Glutamatergic neuron (in vitro differentiated cells): ENCODE measurements at places on chromosomes 2 and 18. TPM values are rescaled to one million over a fixed set of nuclear protein-coding genes. Genes with fewer than 3 reads are reported as not detected.

- no peak for DNase-seq
Measured at GRCh38 chr18:57772387-57772799, 30.7 kb downstream of the ATP8B1 start.

DNA sequence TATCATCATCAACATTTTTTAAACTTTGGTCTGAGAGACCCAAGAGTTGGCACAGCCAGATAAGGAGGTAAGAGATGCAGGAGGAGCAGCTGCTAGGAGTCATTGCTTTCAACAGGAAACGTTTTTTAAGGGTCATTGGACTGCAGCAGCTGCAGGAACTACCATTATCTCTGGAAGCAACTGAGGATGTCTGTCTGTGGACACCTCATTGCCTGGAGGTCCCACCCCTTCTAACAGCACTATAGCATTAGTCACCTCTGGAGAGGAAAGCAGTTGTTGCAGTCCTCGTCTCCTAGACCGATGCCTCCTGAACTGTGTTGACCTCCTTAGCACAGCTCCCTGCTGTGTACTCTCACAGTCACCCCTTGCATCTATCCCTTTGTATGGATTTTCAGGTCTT, 21.5 kb upstream of the FSHR start:
- DNase-seq = no peak

DNA sequence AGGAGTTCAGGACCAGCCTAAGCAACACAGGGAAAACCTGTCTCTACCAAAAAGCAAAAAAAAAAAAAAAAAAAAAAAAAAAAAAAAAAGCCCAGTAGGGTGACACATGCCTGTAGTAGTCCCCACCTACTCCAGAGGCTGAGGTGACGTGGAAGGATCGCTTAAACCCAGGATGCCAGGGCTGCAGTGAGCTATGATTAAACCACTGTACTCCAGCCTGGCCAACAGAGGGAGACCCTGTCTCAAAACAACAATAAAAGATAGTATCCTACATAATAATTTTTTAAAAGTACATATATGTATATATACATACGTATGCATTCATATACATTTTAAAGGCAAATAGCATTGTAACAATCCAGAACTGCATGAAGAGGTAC, 51.7 kb downstream of the SOS1 start:
- no peak for DNase-seq

DNA sequence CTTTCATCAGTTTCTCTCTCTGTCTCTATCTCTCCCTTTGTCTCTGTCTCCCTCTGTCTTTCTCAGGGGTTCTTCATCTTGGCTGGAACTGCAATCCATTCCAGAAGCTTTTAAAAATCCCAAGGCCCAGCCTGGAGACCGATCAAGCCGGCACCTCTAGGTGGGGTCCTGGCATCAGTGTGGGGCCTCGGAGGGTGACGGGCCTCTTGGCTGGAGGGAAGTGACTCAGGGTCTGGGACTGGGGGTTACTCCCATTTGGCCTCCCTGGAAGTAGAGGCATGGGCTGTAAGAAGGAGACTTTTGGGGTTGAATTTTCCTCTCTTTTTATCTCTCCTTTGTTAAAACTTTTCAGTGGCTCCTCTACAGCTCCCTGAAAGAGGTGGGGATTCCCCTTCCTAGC, 52.8 kb upstream of the OTOF start:
- no peak for DNase-seq

DNA sequence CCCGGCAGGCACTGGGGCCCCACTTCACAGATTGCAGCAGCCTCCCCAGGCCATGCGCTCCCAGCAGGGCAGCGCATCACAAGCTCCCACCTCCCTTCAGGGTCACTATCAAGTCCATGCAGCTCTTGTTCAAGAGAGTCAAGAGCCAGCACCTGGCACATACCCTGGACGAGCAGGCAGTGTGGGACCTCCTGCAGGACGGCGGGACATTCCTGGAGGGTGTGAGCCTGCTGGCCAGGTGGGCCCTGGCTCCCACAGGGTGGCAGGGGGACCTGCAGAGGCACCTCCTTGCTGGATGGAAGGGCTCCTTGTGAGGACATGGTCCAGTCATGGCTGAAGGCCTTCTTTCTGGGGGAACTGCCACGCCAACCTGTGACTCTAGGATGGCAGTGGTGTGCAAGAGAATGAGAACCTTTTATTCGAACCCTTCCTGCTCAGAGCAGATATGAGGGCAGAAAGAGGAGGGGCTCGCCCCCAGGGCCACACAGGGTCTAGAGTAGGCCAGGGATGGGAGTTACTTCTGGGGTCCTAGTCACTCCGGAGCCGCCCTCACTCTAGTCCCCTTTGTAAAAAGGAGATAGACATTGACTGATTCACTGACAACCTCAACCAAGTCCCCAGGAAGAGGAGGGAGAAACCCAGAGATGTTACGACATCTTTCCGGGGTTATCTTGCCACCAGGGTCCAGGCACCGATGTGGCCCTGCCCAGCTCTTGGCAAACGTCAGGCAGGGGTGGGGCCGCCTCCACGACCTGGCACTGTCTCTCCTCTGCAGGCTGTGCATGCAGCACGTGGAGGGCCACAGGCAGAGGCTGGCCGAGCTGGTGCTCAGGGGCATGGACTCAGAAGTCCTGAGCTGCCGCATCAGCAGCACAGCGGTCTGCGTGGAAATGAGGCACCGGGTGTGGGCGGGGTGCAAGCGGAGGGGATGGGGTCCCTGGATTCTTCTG, 31.3 kb downstream of the HJURP start:
- DNase-seq = no peak

GRCh38 chr2:62663920-62664795, 41.4 kb upstream of the EHBP1 start:
- no peak for DNase-seq

GRCh38 chr2:200378652-200379290, 72.3 kb downstream of the SPATS2L start:
- no peak for DNase-seq

DNA sequence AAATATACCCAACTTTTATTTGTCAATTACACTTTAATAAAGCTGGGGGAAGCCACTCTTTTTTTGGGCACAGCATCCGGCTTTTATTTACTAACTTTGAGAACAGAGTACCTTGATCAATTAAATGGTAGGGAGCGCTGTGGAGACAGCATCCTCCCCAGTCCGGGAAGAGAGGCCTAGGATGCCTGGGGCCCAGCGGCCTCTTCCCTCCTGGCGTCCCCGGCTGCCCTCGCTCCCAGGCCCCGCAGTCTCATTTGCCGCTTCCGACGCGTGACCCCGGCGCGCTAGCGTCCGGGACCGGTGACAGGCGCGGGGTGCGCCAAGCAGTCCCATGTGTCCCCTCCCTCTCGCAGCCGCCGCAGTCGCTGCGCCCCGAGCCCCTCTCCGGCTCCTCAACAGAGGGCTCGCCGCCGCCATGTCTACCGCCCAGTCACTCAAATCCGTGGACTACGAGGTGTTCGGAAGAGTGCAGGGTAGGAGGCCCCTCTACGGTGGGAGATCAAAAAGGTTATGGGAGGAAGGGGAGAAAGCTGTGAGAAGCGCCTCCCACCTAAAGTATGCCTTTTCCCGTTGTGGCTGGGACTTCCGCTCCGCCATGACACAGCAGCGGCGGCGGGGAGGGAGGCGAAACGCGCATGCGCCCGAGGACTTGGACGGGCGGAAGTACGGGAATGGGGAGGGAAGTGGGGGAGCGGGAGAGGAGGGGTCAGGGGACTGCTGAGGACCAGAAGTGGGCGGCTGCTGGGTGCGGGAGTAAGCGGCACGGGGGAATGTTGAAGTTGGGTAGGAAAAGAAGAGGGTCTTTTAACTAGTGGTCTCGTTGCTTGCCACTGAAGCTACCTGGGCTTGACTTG, at the start of gene ACYP2:
ACYP2 (plus strand) TSS at position 332 of the 854 bp plus-strand sequence.
- DNase-seq = peak; percentile 98

DNA sequence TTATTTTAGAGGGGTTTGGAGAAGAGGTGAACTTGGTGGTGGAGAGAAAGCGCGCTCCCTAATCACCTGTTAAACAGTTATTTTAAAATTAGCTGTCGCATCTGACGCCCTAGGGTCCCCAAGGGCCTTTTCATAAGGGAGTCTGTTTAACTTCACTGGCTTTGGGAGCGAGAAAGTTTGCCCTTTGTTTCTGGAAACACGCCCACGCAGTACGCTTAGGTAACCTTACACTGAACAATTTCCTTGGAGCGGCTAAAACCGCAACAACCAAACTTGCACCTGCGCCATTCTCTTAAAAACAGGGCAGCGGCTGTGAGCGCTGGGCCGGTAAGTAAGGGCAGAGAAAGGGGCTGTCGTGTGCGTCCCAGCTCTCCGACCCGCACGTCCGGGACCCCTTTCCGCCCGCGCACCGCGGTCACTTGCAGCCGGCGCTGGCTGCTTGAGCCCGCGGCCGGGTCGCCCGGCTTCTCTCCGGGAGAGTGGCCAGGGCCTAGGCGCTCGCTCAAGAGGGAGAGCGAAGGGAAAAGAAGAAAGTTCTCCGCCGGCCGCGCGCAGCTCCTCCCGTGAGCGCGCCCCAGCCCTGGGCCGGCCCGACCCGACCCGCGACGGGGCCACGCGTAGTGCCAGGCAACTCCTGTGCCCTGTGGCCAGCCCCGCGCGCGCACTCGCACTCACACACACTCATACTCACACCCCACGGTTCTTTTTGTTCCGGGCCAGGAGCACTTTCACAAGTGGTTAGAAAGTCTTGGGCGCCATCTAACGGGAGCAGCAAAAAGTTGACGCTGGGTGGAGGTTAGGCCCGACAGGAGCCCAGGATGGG, 19.2 kb downstream of the POU3F3 start:
- DNase-seq = peak; percentile 71

GRCh38 chr18:55448420-55448819, 139.6 kb downstream of the TCF4 start:
- no peak for DNase-seq

- DNase-seq = no peak
Measured at GRCh38 chr18:52343731-52344340, 3.8 kb downstream of the DCC start.

- DNase-seq = no peak
Measured at GRCh38 chr2:133400411-133400810, 167.9 kb downstream of the NCKAP5 start.

DNA sequence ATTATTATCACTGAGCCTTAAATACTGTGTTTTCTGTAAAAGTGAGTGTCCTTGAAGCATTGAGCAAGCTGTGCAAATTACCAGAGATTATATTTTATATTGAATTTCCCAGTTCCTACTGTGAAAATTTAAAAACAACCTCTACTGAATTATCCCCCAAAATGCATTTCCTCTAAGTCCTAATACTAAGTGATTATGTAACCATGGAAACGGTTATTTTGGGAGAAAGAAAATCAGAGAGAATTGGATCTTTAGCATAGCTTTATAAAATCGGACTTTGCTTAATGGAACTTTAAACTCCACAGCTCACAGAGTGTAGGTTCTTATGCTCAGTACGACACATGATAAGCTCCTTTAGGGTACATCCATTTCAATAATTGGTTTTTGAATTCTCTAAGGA, 19.3 kb upstream of the CHMP1B start:
- no peak for DNase-seq

DNA sequence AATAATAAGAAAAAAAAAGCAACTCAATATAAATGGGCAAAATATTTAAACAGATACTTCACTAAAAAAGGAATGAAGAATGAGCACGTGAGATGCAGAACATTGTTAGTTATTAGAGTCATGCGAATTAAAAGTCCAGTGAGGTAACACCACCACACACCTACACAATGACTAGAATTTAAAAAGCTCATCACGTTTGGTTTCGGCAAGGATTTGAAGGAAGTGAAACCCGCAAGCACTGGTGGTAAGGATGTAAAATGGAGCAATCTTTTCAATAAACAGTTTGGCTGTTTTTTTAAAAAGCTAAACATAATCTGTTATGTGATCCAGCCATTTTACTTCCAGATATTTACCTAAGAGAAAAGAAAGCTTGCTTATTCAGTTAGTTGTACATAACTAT, 1181.6 kb upstream of the CELF4 start:
- DNase-seq = no peak

- DNase-seq = no peak
Measured at GRCh38 chr2:208686665-208687064, 280.1 kb downstream of the PTH2R start.

- DNase-seq = no peak
Measured at GRCh38 chr2:177952151-177952550, 120.4 kb downstream of the PDE11A start.

GRCh38 chr18:64333584-64333983, 184.7 kb upstream of the LINC00305 start:
- no peak for DNase-seq

DNA sequence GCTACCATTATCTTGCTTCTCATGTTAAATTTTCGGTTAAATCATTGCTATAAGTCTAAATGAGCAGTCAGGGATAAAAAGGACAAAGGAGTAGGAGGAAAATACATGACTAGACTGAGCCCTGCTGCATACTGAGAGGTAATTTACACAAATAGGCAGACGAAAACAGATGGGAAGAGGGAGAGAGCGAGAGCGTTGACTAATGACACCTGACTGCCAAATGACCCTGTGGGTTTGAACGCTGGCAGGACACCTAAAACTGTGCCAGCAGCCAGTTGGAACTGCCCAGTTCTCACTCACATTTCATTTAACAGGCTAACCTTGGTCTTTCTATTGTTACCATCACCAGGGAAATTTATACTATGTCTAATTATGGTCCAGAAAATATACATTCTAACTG, 978.2 kb downstream of the CPS1 start:
- no peak for DNase-seq

- no peak for DNase-seq
Measured at GRCh38 chr2:152406119-152406835, 71.3 kb downstream of the FMNL2 start.

DNA sequence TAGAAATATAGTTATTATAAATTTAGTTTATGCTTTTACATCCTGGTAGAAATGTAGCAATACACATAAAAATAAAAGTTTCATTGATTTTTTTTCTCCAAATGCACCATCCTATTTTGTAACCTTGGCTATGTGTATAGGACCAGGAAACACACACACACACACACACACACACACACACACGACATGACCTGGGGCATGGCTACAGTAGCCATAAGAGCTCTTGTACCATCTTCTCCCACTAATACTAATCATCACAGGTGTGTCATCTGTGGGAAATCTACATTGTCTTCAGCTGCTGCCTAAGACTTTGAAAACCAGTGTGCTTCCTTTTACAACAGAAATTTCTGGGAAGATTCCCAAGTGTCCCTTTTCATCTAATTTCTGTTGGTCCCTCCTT, 144.3 kb downstream of the MCFD2 start:
- DNase-seq = no peak

GRCh38 chr2:188130317-188130716, 161.4 kb upstream of the GULP1 start:
- DNase-seq = no peak

DNA sequence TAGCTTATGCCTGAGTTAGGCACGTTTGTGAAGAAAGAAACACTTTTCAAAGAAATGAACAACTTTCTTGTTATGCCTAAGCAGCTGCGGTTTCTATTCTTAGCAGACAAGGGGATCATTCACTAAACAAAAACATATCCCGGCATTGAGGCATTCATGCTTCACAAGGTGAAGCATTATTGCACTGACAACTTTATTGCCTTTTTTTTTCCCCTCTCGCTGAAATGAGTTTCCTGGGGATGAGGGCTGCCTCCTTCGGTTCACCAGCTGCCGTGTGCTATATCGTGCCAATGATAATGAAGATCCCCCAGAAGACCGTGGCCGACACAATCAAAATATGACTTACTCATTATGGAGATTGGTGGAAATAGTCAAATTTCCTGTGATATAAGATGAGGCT, 288.2 kb upstream of the ST6GAL2 start:
- DNase-seq = no peak

ING5 gene
- total RNA-seq = 38.3 TPM

MAIP1 gene
- 18.1 TPM for total RNA-seq

EPB41L5 gene
- 71.7 TPM for total RNA-seq

RMDN2 gene
- total RNA-seq = 5.5 TPM

ZNF385B gene
- not detected for total RNA-seq

EPAS1 gene
- not detected for total RNA-seq

PTPN2 gene
- 33.3 TPM for total RNA-seq

PLGLB1 gene
- 5.4 TPM for total RNA-seq

TMEM163 gene
- total RNA-seq = 27.7 TPM

UGT1A10 gene
- total RNA-seq = not detected

CPO gene
- not detected for total RNA-seq

ABCB11 gene
- not detected for total RNA-seq
